ENCODE measurements at places on chromosomes 4 and X. TPM values are rescaled to one million over a fixed set of nuclear protein-coding genes. Genes with fewer than 3 reads are reported as not detected.

The IL9R gene
- total RNA-seq, result 0.13 TPM

The SSR4 gene
- 219 TPM for total RNA-seq

The TLR7 gene
- not detected for total RNA-seq

The SUPT20HL2 gene
- total RNA-seq, result not detected

The HTN1 gene
- not detected for total RNA-seq

The PABPC1L2B gene
- not detected for total RNA-seq

The CITED1 gene
- not detected for total RNA-seq

The CTSO gene
- total RNA-seq, result 26.0 TPM

The PRIMPOL gene
- total RNA-seq, result 13.5 TPM

The IQCM gene
- total RNA-seq, result not detected

The FMR1NB gene
- not detected for total RNA-seq

The VCX3A gene
- total RNA-seq, result not detected

The CCKAR gene
- total RNA-seq, result 0.13 TPM

The CYTL1 gene
- total RNA-seq, result 41.5 TPM

The CT45A1 gene
- total RNA-seq, result not detected

The EXOSC9 gene
- total RNA-seq, result 22.2 TPM

The FOXR2 gene
- not detected for total RNA-seq

The EMD gene
- 24.4 TPM for total RNA-seq

The LRRC66 gene
- total RNA-seq, result 0.53 TPM

Measured in aortic smooth muscle cell (primary cell).